Upper lobe of right lung (tissue), 1 donor: ENCODE measurements at places on chromosomes 2 and 18. TPM values are rescaled to one million over a fixed set of nuclear protein-coding genes. Genes with fewer than 3 reads are reported as not detected.

The SLC14A1 gene
- 6.0 TPM for total RNA-seq

The SERPINB10 gene
- total RNA-seq = not detected

- DNase-seq = no peak
Observed at GRCh38 chr2:200125444-200126284, 170.3 kb downstream of the MAIP1 start.

The ATP5F1A gene
- total RNA-seq = 254 TPM

DNA sequence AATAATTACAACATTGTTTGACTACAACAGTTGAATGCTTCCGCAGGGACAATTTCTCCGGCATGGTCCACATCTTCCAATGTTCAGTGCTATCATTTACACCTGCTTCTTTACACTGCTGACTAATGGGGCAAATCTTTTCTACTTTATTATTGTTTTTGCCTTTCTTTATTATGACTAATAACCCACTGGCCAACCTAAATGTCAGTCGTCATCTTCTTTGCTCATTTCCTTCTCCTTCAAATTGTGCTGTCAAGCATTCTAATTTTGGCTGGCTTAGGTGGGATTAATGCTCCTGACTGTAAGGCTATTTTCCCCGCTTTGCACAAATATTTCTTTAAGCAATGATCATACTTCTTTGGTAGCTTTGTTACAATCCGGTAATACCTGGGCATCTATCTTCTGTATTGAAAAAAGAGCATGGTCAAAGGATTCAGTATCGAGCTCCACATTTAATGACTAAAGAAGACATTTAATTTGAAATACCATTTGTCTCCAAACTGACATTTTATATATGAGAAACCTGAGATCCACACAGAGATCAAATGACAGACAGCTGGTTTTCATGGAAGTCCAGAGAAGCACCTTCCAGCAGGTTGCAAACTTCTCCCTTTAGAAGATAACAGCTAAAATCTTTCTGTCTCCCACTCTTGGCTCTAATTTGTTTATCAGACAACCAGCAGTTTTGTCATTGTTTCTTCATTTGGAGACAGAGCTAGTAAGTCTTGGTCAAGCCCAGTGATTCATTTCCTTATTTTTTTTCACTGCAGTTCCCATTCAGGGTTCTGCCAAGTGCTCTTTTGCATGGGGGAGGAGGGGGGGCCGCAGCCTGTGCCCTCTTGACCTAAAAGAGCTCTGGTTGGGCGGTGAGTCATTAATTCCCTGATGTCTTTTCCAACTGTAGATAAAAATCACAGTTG is 132.9 kb downstream of the SOCS6 start:
- peak; percentile 90 for DNase-seq

- DNase-seq = no peak
Observed at GRCh38 chr2:158598862-158599517, 142.2 kb downstream of the PKP4 start.

DNA sequence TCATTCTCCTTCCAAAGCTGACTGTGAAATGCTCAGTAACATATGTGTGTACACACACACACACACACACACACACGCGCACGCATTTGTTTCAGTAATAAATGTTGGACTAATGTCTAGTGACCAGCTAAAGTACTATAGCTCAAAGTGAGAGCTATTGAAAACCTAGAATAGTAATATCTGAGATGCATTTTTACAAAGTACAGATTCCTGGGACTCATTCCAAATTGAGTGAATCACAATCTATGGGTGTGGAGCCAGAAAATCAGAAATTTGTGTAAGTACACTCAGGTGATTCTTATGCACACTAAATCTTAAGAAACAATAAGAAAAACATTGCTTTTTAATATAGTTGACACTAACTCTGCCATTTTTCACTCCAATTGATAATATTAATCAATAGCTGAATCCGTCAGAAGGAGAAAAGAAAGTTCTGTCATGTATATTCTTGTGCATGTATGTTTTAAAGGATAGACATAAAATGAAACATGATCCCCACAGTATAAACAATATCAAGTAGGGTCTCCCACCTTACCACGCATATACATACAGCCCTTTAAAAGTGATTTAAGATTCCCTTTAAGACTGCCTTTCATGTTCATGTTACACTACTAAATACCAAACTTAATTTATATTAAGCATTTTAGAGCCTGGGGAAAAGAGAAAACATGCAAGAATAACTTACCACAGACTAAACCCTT is 123.5 kb downstream of the ATAD2B start:
- no peak for DNase-seq

DNA sequence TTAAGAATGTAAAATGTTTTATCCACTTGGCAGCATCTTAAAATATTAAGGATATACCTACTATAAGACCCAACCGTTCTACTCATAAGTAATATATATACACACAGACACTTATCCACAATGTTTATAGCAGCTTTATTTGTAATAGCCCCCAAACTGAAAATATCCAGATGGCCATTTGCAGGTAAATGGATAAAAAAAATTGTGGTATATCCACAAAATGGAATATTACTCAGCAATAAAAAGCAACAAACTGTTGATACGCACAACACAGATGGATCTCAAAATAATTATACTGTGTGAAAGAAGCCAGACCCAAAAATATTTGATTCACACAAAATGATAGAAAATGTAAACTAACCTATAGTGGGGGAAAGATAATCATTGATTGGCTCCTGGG is 122.0 kb downstream of the ARHGAP28 start:
- DNase-seq = no peak

DNA sequence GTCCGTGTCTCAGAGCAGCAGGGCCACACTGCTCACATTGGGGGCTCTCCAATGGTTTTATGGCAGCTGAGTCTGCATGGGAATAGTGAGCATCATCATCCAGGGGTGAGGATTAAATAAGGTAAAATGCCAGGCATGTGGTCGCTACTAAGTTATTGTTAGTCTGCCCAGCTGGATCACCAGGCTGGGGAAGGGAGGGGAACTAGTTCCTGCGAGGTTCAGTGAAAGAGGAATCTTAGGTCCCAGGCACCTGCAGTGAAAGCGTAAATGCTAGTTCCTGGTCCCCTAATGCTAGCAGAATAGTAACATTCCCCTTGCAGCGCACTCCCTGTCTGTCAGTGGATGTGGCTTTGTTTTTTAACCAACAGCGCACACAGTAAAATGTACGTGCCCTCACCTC is 60.1 kb downstream of the ARHGEF4 start:
- DNase-seq = no peak

DNA sequence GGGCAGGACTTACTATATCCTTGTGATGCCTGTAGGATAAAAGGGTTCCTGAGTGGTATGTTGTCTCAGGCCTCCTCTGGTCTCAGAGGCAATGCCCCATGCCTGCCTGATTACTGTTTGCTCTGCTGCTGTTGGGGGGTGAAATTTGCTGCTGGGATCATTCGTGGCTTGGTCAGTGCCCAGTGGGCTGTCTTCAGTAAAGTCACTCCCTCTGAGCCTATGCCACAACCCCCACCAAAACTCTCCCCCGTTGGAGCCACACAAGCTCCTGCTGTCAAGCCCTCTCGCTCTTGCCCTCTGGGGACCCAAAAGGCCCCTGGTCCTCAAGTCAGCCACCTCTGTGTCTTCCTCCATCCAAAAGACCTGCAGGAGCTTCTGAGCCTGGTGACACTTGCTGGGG is 38.6 kb upstream of the TGIF1 start:
- DNase-seq = no peak

- DNase-seq = no peak
Observed at GRCh38 chr2:3293221-3293620, 84.4 kb downstream of the EIPR1 start.

- no peak for DNase-seq
Observed at GRCh38 chr2:105597806-105598803, 146.6 kb upstream of the NCK2 start.

DNA sequence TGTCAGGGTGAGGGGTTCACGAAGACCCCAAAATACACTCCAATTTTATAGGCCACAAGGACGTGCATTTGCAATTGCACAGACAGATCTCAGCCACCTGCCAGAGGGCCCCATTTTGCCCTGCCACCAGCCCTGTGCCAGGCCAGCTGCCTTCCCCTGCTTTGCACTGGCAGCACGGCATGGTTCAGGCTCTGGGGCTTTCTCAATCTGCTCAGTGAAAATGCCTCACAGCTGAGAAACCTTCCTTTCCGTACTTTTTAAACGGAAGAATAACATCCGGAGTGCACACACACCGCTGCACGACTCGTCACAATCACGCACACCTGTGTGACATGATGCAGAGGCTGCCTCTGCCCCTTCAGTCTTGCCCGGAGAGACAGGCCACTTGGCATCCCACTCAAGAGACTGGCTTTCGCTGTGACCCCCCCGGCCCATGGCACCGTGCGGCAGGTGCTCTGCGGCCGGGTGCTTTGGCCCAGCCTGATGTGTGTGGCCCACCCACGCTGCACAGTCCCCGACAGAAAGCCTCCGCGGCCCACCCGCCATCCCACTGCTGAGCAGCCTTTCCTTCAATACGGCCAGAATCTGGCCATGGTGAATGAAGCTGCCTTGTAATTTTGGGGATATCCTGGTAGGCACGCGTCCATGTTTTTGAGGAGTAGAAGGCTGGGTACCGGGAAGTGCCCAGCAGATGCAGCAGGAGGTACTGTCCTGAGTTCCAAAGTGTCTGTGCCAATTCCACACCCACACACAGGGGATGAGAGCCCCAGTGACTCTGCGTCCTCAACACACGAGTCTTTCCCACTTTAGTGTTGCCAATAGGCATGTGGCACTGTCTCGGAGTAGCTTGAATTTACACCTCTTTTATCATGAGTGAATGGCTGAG is 88.8 kb downstream of the USP40 start:
- peak; percentile 61 for DNase-seq

DNA sequence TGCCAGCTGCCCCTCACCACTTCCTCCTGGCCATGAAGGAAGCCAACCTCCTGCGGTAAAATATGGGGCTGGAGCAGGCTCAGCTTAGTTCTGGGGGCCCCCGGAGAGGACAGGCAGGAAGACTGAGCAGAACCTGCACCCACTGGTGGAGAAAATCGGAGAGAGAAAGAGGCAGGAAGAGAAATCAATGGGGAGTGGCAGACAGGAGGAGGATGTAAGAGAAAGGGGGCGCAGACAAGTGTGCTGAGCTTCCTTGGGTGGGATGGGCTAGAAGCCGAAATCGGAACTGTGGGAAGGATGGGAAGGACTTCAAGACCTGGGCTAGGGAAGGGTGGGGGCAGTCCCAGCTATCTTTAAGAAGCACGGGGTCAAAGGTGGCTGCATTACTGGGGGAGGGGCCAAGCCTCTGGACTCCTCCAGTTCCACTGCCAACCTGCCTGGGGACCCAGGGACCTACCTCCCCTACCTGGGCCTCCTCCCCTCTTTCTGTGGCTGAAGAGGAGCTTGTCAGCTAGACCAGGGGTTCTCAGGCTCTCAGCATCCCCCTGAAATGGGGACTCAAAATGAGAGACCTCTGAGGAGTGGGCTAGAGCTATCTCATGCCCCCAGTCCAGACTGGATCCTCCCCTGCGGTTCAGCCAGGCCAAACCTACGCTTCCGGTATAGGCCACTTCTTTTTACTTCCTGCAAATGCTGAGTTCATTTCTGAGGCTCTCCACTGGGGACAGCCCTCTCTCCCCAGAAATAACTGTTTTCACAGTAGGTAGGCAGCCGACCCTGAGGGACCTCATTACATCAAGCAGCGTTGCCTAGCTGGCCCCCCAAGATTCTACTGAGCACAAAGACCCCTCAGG is 33.6 kb upstream of the B3GNT7 start:
- peak; percentile 84 for DNase-seq

DNA sequence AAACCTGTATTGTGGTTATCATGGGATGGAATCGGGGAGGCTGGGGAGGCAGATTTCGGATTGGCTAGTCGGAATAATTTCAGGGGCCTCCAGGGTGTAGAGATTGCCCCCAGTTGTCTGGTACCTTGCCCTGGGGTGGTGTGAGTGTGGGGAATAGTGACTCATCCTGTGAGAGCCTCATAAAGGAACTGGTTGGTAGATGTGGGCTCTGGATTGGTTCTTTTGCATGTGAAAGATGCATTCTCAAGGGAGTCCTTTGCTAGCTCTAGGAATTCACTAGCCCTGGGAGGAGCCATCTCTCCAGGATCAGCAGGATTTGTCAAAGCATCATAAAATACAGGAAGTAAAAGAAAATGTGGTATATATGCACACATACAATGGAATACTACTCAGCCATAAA is 331.6 kb downstream of the SETBP1 start:
- no peak for DNase-seq

- no peak for DNase-seq
Observed at GRCh38 chr2:25165992-25166875, 2.1 kb downstream of the POMC start.

DNA sequence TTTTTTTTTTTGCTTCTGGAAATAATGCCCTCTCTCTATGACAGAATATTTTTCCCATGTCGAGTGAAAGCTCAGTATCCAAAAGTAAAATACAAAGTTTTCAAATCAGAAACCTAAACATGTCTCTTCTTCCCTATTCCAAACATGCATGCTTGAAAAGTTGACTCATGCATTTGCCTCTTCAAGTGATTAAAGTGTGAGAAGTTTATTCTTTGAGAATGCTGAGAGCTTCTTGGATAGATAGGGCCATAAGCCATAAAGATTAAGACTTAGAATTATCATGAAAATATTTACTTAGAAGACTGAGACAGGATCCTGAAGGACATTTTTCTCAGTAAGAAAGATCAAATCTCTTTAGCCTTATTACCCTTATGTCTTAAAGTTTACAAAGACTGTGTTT is 98.6 kb upstream of the EPB41L5 start:
- no peak for DNase-seq

DNA sequence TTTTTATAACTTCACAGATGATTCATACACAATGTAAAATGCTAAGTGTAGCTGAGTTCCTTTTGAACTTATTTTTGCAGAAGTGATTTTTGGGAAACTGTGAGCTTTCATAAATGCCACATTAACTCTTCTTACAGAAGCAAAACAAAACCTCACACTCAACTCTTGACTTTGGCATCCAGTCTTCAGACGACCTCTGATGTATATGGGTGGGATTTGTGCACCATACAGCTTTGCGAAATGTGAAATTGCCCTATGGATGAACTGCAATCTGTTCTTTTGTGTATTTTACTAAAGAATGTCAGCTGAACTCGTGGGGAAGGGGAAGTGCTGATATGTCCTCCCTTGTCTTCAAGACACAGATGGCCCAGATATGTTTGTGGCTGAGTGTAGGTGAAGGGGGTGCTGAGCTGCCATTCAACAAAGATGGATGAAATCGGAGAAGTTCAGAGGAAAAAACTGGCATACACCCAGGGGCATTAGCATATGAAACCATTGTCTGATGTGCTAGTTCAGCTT is 218.3 kb downstream of the PTGR3 start:
- no peak for DNase-seq

The GPBAR1 gene
- 2.6 TPM for total RNA-seq
